ENCODE measurements at places on chromosomes 5 and 9.

DNA sequence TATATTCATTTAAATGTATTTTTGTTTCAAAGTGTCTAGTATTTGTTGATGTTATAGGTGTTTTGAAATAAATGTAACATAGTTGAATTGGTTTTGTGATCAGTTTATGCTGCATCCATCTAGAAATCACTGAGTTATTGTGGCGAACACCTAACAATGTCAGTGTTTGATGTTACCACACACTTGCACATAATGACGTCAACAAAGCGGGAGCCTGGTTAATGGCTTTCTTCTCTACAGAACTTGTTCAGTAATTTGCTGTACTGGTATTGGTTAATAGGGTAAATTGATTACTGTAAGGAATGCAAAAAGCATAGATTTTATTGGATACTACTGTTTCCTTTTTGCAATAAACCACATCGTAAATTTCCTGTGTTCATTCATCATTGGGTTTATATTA lies 133.0 kb downstream of the ATG10 start:
- no peak for DNase-seq

GRCh38 chr5:140926443-140927227 lies 536 bp downstream of the PCDHAC1 start:
- DNase-seq: peak; percentile 81

- DNase-seq: no peak
These were observed 2052.0 kb upstream of the C9orf72 start for GRCh38 chr9:29625292-29625731.

- no peak for DNase-seq
These were observed 736.5 kb downstream of the CETN3 start for GRCh38 chr5:89673019-89673418.

DNA sequence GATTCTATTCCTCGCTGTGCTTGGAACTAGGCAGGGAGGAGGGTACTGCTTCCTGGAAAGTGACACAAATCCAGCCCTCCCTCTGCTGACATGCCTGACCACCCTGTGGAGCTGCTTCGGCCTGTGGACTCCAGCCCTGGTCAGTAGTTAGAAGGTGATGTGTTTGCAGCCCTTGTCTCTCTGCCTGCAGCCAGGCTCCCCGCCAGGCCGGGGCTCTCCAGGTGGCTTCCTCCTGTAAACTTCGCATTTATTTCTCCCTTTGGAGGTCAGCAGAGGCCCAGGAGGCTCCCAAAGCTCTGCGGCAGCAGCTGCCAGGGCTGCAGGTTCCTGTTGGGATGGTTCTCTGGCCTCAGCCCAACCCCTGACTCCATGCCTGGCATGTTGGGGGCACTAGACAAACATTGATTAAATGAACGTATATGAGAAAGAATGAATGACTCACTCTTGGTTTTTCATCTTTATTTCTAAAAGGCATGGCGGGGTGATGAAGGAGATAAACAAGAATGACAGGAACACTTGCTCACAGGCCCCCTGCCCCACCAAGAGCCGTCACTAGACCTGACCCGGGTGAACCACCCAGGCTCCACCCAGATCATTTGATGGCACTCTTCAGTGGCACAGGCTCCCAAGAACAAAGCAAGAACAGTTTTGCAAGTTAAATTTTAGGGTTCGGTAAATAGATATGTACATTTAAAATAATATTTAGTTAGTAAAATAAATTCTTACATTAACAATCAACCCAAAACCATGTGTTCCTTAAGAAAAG lies 8.4 kb upstream of the IRX2 start:
- DNase-seq: no peak

DNA sequence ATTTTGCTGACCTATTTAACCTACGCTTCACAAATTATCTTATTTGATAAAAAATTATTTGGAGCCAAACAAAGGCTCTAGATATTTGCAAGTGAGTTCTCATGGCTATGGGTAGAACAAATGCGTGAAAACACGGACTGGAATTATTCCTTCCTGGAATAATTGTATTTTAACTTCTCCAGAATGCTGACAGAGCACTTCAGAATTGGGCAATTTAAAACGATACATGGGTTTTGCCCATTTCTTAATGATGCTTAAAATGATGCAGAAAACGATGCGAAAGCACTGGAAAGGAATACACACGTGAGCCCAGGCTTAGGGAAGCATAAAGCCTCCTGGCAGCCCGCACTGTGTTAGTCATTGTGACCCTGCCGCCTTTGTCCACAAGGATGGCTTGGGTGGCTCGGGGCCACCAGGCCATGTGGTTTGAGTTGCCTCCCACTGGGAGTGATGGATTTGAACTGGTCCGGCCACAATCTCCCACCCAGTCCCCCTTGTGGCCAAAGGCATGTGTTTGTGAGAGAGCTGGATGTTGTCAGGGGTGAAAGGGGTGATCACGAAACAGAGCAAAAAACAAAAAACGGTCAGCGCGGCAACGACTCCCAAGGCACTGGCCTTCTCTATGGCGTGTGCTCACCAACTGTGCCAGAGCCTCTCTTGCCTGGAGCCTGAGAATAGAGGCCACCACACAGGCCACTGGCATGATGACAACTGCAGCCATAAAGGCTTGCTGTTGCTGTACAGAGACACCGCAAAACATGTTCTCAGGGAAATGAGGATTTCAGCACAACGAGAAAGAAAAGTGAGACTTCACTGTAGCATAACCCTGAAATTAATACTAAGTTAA lies 234.2 kb upstream of the ADAMTS16 start:
- peak; percentile 73 for DNase-seq

DNA sequence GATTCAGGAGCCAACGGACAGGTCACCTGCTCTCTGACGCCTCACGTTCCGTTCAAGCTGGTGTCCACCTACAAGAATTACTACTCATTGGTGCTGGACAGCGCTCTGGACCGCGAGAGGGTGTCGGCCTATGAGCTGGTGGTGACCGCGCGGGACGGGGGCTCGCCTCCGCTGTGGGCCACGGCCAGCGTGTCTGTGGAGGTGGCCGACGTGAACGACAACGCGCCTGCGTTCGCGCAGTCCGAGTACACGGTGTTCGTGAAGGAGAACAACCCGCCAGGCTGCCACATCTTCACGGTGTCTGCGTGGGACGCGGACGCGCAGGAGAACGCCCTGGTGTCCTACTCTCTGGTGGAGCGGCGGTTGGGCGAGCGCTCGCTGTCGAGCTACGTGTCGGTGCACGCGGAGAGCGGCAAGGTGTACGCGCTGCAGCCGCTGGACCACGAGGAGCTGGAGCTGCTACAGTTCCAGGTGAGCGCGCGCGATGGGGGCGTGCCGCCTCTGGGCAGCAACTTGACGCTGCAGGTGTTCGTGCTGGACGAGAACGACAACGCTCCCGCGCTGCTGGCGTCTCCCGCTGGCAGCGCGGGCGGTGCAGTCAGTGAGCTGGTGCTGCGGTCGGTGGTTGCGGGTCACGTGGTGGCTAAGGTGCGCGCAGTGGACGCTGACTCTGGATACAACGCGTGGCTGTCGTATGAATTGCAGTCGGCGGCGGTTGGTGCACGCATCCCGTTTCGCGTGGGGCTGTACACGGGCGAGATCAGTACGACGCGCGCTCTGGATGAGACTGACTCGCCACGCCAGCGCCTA lies 1.7 kb downstream of the PCDHA10 start:
- no peak for DNase-seq

- DNase-seq: no peak
These were observed 52.4 kb upstream of the RGS7BP start for GRCh38 chr5:64453405-64453804.

DNA sequence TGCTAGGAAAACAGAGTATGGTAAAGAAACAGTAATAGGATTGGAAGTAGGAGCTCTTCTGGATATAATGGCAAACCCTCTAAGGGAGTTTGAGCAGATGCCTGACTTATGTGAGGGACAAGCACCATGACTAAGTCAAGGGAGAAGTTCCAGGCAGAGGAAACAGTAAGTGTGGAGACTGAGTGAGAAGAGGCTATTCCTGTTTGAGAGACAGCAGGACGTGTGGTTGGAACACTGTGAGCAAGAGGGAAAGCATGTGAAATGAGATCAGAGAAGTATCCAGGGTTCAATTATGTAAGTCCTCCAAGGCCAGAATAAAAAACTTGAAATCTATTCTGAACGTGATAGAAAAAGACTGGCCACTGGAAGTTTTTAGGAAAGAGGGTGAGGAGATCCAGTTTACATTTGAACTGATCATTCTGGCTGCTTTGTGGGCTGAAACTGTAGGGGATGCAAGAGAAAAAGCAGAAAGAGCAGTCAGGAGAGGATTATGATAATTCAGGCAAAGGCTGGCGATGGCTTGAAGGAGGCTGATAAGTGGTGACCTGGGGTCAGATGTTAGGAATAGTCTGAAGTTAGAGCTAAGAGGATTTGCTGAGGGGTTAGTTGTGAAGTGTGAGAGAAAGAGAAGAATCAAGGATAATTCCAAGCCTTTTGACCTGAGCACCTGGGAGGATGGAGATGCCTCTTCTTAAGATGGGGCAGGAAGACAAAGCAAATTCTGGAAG lies 19.2 kb downstream of the DMAC1 start:
- DNase-seq: no peak

GRCh38 chr9:109792951-109793546 lies 13.1 kb downstream of the PALM2AKAP2 start:
- DNase-seq: peak; percentile 81

DNA sequence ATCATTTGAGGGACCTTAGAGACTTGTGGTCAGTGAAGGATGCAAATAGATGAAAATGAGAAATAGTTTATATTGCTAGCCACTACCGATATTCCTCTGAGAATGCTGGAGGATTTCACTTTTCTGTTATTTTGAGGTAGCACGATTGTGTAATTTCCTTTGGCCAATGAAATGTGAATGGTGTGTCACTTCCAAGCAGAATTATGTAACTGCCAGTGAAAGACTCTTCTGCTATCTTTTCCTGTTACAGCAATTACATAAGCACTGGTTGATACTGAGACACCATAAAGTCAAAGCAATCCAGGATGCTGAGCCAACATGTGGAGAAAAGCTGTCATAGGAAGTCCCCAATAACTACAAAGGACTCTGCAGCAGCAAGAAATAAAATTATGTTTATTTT lies 3.6 kb upstream of the PCDHA2 start:
- no peak for DNase-seq

DNA sequence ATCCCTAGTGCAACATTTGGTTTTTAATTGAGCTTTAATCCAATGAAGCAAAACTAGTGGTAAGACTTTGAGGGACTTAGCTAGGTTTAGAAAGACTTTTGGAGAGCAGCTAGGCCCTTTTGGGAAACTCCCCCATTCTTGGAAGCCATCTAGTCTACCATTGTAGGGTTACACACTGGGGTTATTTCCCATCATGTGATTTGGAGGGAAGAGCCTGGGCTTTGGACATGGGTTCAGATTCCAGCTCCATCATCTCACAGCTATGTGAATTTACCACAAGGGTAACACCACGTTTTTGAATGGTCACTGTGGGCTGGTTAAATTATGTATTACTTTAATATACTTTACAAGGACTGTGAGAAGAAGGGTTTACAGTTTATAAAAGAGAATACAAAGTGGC lies 18.3 kb upstream of the TNFSF15 start:
- peak; percentile 37 for DNase-seq

GRCh38 chr5:133890776-133891280 lies 77.6 kb downstream of the C5orf15 start:
- DNase-seq: no peak

- DNase-seq: no peak
These were observed 402.9 kb downstream of the RAB3C start for GRCh38 chr5:58985759-58986158.

GRCh38 chr5:15285901-15286583 lies 213.9 kb upstream of the FBXL7 start:
- DNase-seq: peak; percentile 83

- no peak for DNase-seq
These were observed 7.6 kb downstream of the SPACA9 start for GRCh38 chr9:132886334-132886725.

- DNase-seq: no peak
These were observed 69.7 kb downstream of the PIK3R1 start for GRCh38 chr5:68285075-68285840.

GRCh38 chr5:134100283-134101091 lies 14.0 kb upstream of the TCF7 start:
- peak; percentile 64 for DNase-seq

DNA sequence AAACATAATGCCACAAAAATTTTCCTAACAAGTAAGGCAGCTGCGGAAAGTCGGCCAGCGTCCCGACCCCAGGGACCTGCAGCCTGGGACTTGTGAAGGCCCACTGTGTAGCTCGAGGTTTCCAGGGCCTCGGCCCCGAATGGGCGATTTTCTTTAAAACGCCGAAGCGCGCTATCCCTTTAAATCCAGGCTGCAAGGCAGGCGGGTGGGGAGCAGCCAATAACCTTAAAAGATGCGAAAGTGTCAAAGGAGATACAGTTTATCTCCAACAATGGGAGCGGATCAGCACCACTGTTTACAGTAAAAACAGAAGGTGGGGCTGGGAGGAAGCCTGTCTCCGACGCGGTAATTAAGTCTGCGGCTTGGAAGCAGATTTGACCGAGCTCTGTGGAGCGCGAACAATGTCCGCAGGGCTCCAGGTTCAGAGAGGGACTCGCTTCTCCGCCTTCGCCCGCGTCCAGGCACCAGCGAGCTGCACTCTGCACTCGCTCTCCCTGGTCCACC lies 1.7 kb upstream of the ZSWIM6 start:
- no peak for DNase-seq

- DNase-seq: peak; percentile 61
These were observed 71.7 kb downstream of the GRIA1 start for GRCh38 chr5:153562189-153562588.

DNA sequence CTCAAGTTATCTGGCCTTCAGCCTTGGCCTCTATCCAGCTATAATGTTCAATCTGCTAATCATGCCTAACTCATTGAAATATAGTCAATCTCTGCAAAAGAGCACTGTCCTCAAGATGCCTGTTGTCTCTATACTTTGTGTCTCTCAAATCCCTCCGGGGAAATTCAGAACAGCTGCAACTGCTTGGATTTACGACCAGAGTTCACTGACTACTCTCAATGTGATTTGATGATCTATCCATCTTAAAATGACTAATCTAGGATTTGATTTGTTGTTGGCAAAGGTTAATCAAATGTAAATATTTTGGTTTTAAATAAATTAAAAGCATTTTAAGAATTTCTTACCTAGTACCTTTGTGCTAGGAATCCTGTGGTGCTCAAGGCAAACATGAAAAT lies 40.9 kb downstream of the SVEP1 start:
- DNase-seq: peak; percentile 15

- no peak for DNase-seq
These were observed 128.4 kb downstream of the TMEM174 start for GRCh38 chr5:73301208-73301901.

DNA sequence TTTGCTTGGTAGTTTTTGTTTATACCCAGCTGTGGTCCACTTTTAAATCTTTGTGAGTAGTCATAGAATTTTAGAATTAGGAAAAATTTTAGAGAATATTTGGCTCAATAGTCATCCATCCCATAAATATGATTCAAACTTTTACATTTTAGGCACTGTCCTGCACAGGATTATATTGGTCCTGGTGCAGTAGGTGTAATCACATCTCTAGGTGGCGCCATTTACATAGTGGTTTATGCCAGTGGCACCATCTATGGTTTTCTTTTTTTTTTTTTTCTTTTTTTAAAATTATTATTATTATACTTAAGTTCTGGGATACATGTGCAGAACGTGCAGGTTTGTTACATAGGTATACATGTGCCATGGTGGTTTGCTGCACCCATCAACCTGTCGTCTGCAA lies 260.7 kb upstream of the KCNN2 start:
- peak; percentile 14 for DNase-seq

GRCh38 chr9:128895556-128895955 lies 13.6 kb downstream of the LRRC8A start:
- no peak for DNase-seq

- peak; percentile 21 for DNase-seq
These were observed 553 bp downstream of the MAP3K1 start for GRCh38 chr5:56815658-56816545.

- DNase-seq: no peak
These were observed 554.0 kb upstream of the KLF4 start for GRCh38 chr9:108043585-108043984.

Measured in MG63 (cell line).